Activated T-cell treated with anti-CD3 and anti-CD28 coated beads, Interleukin-2, amount 50 U/mL, for 1 hour (primary cell): ENCODE measurements at places on chromosomes 12 and 14.

DNA sequence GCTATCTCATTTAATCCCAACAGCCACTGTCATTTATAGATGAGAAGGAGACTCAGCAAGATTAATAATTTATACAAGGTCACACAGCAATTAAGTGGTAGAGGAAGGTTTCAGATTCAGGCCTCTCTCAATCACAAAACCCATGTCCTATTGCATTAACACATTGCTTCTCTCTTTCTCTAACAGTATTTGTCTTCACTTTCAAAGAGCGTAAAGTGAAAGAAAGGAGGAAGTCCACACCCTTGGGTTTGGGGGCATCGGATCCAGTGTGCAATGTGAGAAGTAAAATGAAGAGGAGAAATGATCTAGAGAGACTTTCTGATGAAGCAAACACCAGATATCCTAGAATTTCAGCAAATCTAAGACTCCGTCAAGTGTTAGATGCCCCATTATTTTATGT lies 7.0 kb upstream of the VRK1 start:
- DNase-seq, result no peak

- DNase-seq, result no peak
Observed at GRCh38 chr14:78697341-78697740, 527.2 kb downstream of the NRXN3 start.

GRCh38 chr12:6948873-6949594 lies 2.1 kb upstream of the PTPN6 start:
- DNase-seq, result peak; percentile 47

DNA sequence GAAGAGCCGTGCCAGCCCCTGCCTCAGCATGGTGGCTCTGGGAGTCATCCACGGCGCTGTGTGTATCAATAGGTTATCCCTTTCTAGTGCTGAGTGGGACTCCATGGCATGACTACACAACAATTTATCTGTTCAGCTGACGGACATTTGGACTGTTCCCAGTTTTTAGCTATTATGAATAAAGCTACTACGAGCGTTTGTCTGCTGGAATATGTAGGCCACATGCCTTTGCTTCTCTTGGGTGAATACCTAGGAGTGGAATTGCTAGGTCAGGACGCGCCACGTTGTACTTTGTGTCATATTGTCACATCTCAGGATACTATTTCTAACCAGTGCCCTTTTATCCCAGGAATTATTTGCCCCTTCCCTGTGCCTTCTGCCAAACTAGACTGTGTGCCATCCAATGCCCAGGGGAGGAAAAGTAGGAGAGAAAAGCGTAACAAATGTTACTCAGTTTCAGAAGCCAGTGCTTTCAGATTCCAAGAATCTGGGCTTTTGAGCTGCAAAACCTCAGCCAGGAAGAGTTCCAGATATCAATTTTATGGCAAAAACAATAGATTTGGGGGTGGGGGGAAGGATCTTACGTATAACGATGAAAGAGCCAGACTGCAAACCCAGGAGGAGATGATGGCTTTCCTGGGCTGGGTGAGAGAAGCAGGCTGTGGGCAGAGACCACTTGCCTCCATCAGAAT lies 62.5 kb upstream of the NCOR2 start:
- DNase-seq, result no peak

GRCh38 chr12:60112763-60113162 lies 516.9 kb downstream of the SLC16A7 start:
- DNase-seq, result no peak

DNA sequence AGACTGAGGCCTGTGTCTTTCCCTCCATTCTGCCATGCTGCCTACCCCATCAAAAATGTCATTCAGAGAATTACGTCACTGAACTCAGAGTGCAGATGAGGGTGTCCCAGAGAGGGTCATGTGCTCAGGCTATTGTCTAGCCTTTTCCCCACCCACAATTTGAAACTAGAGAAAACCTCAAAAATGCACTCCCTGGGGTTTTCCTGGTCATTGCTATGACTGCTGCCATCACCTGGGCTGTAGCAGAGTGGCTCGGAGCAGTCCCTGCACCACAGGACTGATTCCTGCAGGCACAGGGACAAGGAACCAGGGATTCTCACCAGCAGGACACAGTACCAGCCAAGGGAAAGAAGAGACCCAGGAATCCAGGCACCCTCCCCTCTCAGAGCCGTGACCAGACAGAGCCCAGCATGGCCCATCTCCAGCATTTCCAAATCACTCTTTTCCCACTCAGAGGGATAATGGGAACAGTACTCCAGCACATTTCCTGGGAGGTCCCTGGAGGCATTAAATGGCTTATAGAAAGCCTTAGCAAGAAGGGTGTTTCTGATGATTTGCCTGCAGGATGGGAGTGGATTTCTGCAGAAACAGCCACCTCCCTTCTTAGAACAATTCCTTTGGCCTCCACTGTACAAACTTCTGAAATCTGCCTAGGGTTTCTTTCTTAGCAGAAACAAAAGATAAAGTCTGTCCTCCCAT lies 45.9 kb downstream of the VWF start:
- DNase-seq, result no peak

- DNase-seq, result no peak
Observed at GRCh38 chr12:128381541-128381940, 114.6 kb downstream of the TMEM132C start.

DNA sequence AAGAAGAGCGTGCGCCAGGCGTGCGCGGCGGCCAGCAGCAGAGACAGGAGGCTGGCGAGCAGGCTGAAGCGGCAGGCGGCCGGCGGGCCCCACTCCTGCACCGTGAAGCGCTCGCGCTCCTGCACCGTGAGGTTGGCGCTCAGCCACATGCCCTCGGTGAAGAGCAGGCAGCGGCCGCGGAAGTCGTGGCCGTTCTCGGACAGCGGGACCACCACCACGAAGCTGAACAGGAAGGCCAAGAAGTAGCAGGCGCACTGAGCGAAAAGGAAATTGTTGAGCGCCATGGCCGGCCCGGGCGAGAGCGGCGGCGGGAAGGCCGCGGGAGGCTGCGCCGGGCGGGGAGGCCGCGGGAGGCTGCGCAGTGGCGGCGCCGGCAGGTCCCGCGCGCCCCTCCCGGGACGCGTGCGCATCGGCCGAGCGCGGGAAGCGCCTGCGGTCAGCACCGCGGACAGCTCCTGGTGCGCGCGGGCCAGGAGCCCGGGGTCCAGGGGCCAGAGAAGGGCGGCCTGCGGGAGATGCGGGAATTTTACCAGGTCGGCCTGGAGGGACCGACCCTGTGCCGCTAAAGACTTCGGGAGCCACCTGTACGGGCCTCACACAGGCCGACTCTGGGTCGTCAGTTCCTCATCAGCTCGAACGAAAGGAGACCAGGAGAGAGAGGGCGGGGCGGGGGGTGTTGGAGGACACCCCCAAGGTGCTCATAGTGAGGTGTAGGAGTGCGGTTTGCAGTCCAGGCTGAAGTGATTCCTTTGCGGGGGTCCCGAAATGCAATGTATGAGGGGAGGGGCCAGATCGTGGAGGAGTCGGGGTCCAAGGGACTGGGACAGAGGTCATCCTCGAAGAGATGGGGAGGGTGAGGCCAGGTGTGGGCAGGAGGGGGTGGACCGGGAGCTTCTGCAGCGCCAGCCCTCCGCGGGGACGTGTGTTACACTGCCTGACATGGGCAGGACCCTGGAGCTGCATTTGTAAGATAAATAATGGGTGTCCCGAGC lies at the start of gene TMEM179:
Gene TMEM179 (minus strand): TSS at position 315 of the 992 bp plus-strand sequence. CDS start 31 bp downstream, at position 284.
- DNase-seq, result no peak

DNA sequence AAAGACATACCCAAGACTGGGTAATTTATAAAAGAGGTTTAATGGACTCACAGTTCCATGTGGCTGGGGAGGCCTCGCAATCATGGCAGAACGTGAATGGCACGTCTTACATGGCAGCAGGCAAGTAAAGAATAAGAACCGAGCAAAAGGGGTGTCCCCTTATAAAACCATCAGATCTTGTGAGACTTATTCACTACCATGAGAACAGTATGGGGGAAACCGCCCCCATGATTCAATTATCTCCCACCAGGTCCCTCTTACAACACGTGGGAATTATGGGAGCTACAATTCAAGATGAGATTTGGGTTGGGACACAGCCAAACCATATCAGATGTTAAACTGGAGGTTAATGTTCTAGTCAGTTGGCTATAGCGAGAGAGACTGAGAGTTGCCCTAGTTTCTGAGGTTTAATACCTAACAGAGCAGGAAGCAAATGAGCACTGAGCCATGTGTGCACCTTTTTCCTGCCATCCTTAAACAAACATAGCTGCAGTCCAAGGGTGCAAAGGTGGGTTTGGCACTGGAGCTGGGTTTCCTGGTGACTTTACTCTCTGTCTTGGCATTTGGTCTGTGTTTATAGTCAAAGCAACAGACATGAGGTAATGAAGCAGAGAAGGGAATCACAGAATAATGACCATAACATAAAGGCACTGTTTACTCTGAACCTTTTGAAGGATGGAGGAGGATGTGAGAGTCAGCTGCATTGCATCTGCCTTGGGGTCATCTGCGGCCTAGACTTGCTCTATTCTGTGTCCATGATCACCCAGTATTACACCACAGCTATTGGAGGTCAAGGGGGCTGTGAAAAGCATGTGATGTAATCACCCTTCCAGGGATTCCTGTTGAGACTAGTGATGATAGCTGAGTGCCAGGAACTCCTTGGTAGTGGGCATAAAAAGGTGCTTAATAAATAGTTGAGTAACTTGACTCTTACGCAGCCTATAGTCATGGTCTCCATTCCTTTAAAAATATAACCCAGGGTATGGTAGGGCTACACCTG lies 83.6 kb upstream of the USP44 start:
- DNase-seq, result no peak

- no peak for DNase-seq
Observed at GRCh38 chr14:35333264-35333730, 41.1 kb downstream of the PSMA6 start.

GRCh38 chr14:38226366-38226765 lies 18.7 kb downstream of the SSTR1 start:
- no peak for DNase-seq

GRCh38 chr12:120760349-120761254 lies 35.0 kb downstream of the ACADS start:
- DNase-seq, result no peak

- no peak for DNase-seq
Observed at GRCh38 chr12:77324416-77324762, 259.0 kb upstream of the E2F7 start.

GRCh38 chr12:111578276-111578970 lies 20.7 kb downstream of the ATXN2 start:
- DNase-seq, result no peak

GRCh38 chr14:100426314-100426713 lies 103.2 kb downstream of the SLC25A47 start:
- DNase-seq, result no peak

DNA sequence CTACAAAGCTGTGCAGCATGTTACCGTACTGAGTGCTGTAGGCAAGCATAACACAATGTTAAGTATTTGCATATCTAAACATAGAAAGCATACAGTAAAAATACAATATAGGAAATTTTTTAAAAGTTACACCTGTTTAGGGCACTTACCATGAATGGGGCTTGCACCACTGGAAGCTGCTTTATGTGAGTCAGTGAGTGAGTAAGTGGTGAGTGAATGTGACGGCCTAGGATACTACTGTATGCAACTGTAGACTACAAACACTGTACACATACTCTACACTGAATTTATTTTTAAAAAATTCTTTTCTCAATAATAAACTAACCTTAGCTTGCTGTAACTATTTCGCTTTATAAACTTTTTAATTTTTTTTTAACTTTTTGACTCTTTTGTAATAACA lies 82.1 kb upstream of the FSCB start:
- no peak for DNase-seq

- DNase-seq, result no peak
Observed at GRCh38 chr12:43733687-43734086, 24.9 kb downstream of the PUS7L start.

GRCh38 chr12:41106315-41106714 lies 81.8 kb upstream of the PDZRN4 start:
- DNase-seq, result no peak

GRCh38 chr12:107318556-107318805 lies 225.1 kb upstream of the CRY1 start:
- no peak for DNase-seq

GRCh38 chr14:39138440-39138839 lies 24.3 kb downstream of the GEMIN2 start:
- no peak for DNase-seq

DNA sequence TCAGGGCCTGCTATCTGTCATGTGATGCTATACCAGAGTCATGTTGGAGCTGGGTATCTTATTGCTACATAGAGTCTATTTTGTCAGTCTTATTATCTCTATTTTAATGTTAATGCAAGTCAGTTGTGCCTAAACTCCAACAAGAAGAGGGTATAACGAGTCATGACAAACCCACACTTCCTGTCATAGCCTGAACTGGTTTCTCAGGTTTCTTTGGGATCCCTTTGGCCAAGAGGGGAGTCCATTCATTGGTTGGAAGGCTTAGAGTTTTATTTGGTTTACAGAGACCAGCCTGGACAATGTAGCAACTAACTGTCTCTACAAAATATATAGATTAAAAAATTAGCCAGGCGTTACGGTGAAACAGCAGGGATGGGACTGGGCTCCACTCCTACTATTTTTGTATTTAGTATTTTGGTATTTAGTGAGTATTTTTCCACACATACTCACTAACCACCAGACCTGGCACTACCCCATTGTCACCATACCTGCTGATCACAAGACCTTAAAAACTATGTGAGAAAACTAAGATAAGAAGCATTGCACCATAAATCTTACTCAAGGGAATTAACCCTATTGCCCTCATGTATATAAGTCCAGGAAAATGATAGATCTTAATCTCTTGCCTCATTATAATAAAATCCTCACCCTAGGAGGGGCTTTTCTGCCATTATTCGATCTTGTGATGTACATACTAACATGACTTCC lies 387.5 kb downstream of the IPO8 start:
- DNase-seq, result no peak

- no peak for DNase-seq
Observed at GRCh38 chr12:123278101-123278627, 6.5 kb upstream of the CDK2AP1 start.
